ENCODE measurements at places on chromosomes 2 and 18. TPM values are rescaled to one million over a fixed set of nuclear protein-coding genes. Genes with fewer than 3 reads are reported as not detected.

FTCDNL1 gene
- total RNA-seq: 2.6 TPM

GALNT14 gene
- total RNA-seq: 11.2 TPM

BMP10 gene
- total RNA-seq: not detected

TRIM43 gene
- total RNA-seq: not detected

FBXO15 gene
- 1.1 TPM for total RNA-seq

NR4A2 gene
- total RNA-seq: 17.9 TPM

DNA sequence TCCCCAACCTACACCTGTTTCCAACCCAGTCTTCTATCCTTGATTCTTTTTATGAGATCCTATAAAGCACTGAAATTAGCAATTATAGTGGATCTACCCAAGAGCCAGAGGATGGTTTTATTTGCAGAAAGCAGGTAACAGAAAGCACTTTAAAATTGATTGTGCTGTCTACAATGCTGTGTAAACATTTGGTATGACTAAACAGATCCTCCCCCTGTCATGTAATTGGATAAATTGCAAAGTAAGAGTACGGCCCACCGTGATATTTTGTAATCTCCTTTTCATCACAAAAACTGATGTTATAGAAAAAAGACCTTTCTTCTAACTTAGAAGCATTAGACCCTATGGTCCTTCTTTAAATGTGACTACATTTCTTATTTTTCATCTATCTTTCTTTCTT, 11.3 kb upstream of the PPP3R1 start:
- no peak overlapping the region for H3K27ac ChIP-seq
- DNase-seq: no peak
- no peaks in the 10 kb centered on the region for H3K36me3 ChIP-seq
- H3K27me3 ChIP-seq: no peaks in the 10 kb centered on the region

GRCh38 chr2:112755444-112755843, 9.0 kb downstream of the CKAP2L start:
- no peaks in the 10 kb centered on the region for H3K4me1 ChIP-seq
- no peak overlapping the region for H3K4me3 ChIP-seq
- no peak for DNase-seq
- H3K36me3 ChIP-seq: peaks cover 26% of the 10 kb centered on the region

DNA sequence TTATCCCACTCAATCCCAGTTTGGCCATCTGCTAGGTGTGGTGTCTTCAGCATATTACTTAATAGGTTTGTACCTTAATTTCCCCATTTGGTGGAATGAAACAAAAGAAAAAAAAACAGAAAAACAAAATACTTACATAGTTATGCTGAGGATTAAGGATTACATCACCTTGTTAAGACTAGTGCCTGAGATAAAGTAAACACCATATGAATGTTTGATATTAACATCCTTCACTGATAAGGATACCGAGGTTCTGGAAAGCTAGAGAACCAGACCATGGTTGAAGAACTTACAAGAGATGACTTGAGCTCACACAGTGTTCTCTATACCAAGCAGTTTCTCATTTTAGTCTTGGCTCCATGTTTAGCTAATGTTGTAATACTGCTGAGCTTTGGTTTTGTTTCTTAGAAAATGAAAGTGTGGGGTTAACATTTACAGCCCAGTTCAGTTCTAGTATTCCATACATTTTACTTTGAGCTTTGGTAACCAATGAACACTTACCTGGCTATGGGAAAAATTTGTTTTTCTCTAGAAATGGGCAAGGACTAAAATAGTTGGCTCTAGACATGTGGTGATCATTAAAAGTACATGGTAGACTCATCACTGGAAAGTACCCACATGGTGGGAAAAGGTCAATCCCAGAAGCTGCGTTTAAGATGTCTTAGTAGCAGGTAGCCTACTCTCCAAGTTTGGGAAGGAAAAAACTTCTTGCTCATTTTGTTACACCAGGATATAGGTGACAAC, 5.8 kb upstream of the GPD2 start:
- DNase-seq: no peak
- no peak overlapping the region for H3K4me3 ChIP-seq
- no peaks in the 10 kb centered on the region for H3K36me3 ChIP-seq
- peaks cover 17% of the 10 kb centered on the region for H3K4me1 ChIP-seq

DNA sequence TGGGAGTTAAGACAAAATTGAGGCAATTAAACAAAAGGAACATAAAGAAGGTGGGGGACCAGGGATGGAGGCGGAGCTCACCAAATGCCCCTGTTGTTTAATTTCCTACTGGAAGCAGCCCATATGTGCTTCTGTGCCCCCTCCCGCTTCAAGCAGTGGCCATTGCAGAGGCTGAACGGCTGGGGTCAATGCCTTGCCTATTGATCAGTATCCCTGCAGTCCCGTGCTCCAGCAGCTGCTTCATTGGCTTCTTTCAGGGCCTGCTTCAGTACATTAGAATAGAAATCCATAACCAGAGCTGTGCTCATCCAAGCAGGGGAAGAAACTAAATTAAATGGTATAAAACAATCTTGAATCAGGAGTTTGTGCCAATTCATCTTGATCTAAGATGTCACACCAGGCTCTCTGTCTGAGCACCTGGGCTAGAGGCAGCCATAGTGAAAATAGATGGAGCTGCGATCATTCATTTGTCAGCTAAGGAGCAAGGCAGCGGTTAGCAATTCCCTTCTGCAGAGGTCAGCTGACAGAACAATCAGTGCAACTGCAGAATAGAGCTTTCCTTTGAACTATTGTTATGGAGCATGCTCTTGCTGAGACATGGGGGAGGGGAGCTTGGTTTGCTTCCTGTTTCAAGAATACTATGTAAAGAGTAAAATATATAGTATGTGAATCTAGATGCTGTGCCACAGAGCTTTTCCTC, 222.4 kb downstream of the WDR7 start:
- H3K4me1 ChIP-seq: no peaks in the 10 kb centered on the region
- no peaks in the 10 kb centered on the region for H3K27me3 ChIP-seq
- H3K4me3 ChIP-seq: no peak overlapping the region
- no peak for DNase-seq

- no peak overlapping the region for H3K4me3 ChIP-seq
- no peak for DNase-seq
- H3K4me1 ChIP-seq: no peaks in the 10 kb centered on the region
- no peak overlapping the region for H3K27ac ChIP-seq
- H3K36me3 ChIP-seq: no peaks in the 10 kb centered on the region
- H3K27me3 ChIP-seq: no peaks in the 10 kb centered on the region
These were observed 109.2 kb downstream of the MREG start for GRCh38 chr2:215904101-215904500.

GRCh38 chr2:216539791-216540241, 41.2 kb downstream of the RPL37A start:
- H3K4me3 ChIP-seq: no peak overlapping the region
- no peak for DNase-seq
- H3K36me3 ChIP-seq: no peaks in the 10 kb centered on the region
- no peaks in the 10 kb centered on the region for H3K27me3 ChIP-seq
- H3K4me1 ChIP-seq: peaks cover 10% of the 10 kb centered on the region

GRCh38 chr18:32259553-32259952, 69.7 kb downstream of the MEP1B start:
- no peaks in the 10 kb centered on the region for H3K4me1 ChIP-seq
- H3K27me3 ChIP-seq: 0 out of 2 replicates have a peak, but pooled peaks cover 3% of the 10 kb centered on the region
- H3K4me3 ChIP-seq: no peak overlapping the region
- H3K36me3 ChIP-seq: no peaks in the 10 kb centered on the region

GRCh38 chr18:56316727-56317126, 321.7 kb downstream of the TXNL1 start:
- no peaks in the 10 kb centered on the region for H3K36me3 ChIP-seq
- no peaks in the 10 kb centered on the region for H3K27me3 ChIP-seq
- H3K4me3 ChIP-seq: no peak overlapping the region
- no peak for DNase-seq
- H3K4me1 ChIP-seq: no peaks in the 10 kb centered on the region

GRCh38 chr2:111117598-111118480, 2.9 kb upstream of the BCL2L11 start:
- peak overlapping the region; percentile 56 for H3K4me3 ChIP-seq
- H3K27me3 ChIP-seq: no peaks in the 10 kb centered on the region
- H3K27ac ChIP-seq: peak overlapping the region; percentile 52
- peaks cover 52% of the 10 kb centered on the region for H3K4me1 ChIP-seq
- DNase-seq: no peak

DNA sequence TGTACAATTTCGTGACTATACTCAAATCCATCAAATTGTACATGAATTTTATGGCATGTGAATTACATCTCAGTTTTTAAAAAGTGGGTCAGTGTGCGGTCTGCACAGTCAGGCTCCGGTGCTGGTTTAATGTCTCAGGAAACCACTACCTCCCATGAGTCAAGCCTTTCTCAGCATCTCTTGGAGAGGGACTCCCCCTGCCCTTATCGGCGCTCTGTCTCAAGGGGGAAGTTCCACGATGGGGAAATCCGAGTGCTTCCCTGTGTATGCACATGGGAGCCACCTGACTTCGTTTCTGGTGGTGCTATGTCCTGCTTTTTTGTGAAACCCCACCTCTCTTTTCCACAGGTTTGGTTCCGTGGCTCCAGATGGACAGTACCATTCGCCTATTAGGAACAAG, 72.5 kb downstream of the ACOXL start:
- no peak overlapping the region for H3K4me3 ChIP-seq
- no peak for DNase-seq
- H3K27ac ChIP-seq: no peak overlapping the region
- H3K4me1 ChIP-seq: no peaks in the 10 kb centered on the region

- no peak overlapping the region for H3K27ac ChIP-seq
- H3K4me3 ChIP-seq: no peak overlapping the region
- H3K4me1 ChIP-seq: no peaks in the 10 kb centered on the region
- H3K27me3 ChIP-seq: peaks cover 24% of the 10 kb centered on the region
- DNase-seq: no peak
- no peaks in the 10 kb centered on the region for H3K36me3 ChIP-seq
These were observed 37.8 kb upstream of the TNP1 start for GRCh38 chr2:216897561-216898203.

DNA sequence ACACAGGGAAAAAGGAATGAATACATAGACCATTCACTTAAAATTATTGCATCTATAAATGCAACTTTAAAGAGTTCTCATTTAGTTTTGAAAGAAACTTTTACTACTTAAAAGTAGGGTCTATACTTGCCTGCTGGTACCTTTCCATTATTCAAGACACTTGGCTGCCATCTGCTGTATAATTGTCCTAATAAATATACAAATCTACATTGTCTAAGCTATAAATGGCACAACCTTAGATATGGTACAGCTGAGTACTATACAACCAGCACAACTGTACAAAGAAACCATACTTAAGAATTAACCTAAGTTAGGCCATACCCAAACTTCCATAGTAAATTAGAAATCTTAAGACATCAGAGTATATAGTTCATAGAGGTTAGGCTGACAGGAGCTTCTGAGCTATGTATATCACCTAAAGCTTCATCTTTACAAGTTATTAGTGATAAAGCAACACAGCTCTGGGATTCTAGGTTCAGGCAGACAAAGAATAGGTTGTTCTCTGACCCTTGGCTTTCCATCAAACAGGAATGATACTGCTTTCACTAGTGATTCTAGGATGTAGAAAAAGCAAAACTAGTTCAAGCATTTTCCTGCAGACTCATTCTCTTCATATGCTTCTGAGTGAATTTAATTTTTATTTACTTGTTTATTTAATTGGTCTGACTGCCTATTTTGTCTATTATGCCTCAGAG, 22.1 kb downstream of the EXOC6B start:
- no peak for DNase-seq
- no peaks in the 10 kb centered on the region for H3K4me1 ChIP-seq
- no peak overlapping the region for H3K27ac ChIP-seq
- H3K36me3 ChIP-seq: no peaks in the 10 kb centered on the region

DNA sequence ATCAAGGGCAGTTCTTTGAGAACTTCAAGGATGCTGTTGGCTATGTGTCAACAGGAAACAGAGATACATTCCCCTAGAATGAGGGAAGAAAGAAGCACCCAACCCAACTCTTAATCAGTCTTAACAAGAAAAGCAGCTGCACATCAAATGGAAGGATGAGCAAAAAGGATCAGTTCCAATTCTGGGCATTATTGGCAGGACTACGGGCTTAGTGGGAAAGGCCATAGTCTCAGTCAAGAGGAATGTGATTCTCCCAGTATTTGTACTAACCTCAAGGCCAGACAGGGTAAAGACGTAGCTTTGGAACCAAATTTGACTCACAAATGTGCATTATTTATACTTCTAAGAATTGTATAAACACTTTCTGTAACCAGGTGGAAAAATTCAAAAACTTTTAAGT, 18.2 kb downstream of the BMP10 start:
- no peak overlapping the region for H3K27ac ChIP-seq
- no peak for DNase-seq
- no peaks in the 10 kb centered on the region for H3K4me1 ChIP-seq
- peaks cover 30% of the 10 kb centered on the region for H3K27me3 ChIP-seq

DNA sequence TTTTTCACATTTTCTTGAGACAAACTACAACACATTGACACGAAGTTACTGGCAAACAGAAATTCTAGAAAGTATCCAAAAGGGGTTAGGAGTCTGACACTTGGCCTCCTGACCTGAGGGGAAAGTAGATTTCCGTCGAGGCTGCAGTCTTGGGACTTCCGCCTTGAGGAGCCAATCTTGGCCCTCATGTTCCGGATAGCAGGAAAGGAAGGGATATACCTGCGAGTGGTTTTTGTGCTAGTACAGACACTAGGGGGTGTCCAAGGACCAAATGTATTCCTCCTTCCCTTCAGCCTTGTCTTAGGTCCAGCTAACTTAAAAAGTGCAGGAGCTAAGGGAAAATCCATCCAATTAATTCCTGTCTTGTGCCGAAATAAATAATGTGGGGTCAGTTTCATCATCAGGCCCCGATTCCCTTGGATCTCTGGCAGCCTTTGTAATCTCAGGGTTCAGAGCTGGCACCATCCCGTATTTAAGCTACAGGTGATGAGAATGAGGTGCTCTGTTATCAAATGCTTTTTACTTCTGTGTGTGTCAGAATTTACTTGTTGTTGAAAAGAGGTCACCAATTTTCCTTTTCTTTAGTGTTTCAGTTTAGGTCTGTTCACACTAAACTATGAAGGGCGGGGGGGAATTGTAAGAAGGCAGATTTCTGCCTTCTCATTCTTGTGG, 330.2 kb upstream of the FANCL start:
- H3K27ac ChIP-seq: no peak overlapping the region
- peak; percentile 77 for DNase-seq
- H3K27me3 ChIP-seq: no peaks in the 10 kb centered on the region
- no peaks in the 10 kb centered on the region for H3K4me1 ChIP-seq

Measured in HCT116 (cell line).